Aortic smooth muscle cell (primary cell): ENCODE measurements at places on chromosomes 5 and 9. TPM values are rescaled to one million over a fixed set of nuclear protein-coding genes. Genes with fewer than 3 reads are reported as not detected.

Gene CDO1
- 3.5 and 7.4 TPM in 2 replicates for total RNA-seq

Gene CCDC192
- total RNA-seq: not detected in 2 replicates

Gene MYMK
- not detected in 2 replicates for total RNA-seq

Gene DENND4C
- total RNA-seq: 69.9 and 73.1 TPM in 2 replicates

Gene FRMD3
- total RNA-seq: 3.7 and 3.9 TPM in 2 replicates

Gene HMGXB3
- 32.6 and 35.1 TPM in 2 replicates for total RNA-seq
